ENCODE measurements at places on chromosomes 4 and X.

DNA sequence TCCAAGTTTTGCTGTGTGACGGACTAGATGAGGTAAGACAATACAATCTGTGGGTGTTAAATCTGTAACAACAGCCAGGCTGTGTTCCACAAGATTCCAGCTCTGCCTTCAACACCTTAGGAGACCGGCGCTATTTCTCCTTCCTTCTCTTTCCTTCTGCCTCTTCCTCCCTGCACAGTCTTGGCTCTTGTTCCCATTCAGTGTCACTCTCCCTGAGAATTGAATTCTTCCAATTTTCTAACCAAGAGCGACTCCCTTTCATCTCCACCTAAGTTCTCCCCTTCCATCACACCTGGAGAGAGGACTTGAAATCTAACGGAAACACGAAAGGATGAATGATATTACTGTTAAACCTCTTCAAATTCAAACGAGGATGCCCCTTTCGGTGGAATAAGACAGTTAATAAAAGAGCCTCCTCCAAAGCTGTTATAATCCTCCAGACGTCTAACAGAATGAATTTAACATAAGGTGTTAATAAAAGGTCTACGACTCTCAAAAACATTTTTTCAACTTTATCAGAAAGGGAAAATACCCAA, 2.7 kb downstream of the EPHA5 start:
- DNase-seq, result no peak

DNA sequence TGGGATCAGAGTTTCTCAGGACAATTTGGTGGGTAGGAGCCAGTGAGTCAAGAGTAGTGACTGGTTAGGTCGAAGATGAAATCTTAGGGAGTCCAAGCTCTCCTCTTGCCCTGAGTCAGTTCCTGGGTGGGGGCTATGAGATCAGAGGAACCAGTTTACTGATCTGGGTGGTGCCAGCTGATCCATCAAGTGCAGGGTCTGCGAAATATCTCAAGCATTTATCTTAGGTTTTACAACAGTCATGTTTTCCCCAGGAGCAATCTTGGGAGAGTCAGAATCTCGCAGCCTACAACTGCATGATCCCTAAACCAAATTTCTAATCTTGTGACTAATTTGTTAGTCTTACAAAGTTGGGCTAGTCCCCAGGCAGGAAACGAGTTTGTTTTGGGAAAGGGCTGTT, 1833.2 kb upstream of the PCDH7 start:
- no peak for DNase-seq

DNA sequence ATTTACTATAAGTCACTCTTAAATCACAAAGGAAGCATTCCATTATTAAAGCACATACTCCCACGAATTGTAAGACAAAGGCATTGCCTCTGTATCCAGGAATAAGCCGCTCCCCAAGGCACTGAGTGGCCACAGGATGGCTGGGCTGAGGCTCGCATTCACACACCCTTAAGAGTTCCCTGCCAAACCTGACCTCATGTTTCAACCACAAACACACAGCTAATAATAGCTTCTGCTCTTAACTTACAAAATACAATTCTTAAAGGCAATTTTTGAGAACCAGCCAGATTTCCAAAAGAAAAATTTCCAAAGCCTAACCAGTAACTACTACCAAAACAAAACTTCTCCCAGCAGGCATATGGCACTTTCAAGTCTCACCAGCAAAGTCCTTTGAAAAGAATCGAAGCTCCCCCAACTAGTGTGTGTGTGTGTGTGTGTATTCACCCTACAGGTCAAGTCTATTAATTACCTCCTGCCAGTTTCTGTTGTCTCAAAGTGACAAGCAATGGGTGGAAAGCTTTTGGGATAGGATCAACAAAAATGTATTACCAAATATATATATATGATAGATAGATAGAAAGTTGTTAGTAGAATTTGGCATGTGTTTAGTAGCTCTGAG, 36.0 kb downstream of the ARHGAP6 start:
- no peak for DNase-seq

- DNase-seq, result no peak
Observed at GRCh38 chr4:17085416-17085815, 187.0 kb upstream of the LDB2 start.

DNA sequence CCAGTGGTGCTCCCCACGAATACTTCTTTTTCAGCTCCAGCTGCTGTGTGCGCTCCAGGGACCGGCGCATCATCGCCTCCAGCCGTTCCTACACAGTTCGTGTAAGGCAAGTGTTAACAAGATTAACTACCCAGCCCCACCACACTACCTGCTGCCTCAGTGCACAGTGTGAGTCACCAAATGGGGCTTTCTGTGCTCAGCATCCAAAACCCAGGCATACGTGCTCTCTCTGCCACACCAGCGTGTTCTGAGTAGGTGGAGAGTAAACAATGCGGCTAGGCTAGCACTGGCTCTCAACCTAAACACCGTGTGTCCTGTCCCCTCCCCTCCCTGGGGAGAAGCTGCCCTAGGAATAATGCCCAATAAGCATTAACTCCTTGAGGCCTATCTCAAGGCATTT, 60.0 kb downstream of the MAP7D2 start:
- DNase-seq, result no peak

- DNase-seq, result no peak
Observed at GRCh38 chrX:19174401-19175025, 52.2 kb upstream of the ADGRG2 start.

DNA sequence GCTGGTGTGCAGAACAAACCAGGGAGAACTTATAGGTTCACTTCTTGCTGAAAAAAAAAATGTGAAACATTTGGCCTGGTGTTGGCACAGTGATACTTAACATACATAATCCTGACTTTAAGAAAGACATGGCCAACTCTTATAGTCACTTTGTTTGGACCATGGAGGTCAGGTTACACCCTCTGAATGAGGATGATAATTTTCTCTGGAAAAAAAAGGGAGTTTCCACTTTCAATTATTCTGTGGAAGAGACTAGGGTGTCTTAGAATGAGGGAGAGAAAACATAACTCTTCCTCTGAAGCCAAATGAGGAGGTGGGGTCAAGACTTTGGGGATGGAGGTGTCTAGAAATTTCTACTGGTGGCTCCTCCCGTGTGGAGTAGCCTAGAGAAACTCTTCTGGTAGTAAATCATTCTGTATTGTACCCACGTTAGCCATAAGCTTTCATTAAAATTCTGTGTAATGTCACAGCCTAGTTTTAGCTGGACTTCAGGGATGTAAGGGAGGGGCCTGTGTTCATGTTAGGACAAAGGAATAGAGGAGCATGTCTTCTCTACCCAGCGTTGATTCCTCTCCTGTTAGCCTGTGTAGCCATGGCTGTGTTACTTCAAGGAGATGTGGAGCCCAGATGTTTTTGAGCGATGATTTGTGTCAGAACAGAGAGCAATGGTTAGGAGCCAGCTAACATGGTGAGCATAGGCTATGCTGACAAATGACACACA, 328.3 kb downstream of the GPAT3 start:
- no peak for DNase-seq

- DNase-seq, result no peak
Observed at GRCh38 chr4:86218746-86219473, 140.9 kb downstream of the MAPK10 start.

DNA sequence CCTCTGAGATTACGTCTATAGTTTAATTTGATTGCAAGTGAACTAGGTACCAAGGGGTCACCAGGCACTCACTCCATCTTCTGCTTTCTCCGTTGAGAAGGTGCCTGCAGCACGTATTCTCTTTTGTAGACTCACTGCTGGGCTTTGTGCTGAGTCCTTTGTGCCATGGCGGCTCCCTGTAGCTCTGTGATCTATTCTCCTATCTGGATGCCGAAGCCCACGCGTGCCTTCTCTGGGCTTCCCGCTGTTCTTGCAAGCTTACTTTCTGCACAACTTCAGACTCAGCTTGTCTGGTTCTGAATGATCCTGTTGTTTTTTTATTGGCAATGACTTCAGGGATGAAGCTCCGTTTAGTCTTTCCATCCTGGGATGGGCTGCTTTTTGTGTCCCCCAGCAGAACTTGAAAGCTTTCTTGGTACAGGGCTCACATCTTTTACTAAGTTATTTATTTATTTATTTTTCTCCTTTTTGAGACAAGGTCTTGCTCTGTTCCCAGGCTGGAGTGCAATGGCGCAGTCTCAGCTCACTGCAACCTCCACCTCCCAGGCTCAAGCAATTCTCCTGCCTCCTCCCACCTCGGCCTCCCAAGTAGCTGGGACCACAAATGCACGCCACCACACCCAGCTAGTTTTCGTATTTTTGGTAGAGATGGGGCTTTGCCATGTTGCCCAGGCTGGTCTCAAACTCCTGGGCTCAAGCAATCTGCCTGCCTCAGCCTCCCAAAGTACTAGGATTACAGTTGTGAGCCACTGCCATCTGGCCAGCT, 100.9 kb upstream of the NKX1-1 start:
- DNase-seq, result no peak

DNA sequence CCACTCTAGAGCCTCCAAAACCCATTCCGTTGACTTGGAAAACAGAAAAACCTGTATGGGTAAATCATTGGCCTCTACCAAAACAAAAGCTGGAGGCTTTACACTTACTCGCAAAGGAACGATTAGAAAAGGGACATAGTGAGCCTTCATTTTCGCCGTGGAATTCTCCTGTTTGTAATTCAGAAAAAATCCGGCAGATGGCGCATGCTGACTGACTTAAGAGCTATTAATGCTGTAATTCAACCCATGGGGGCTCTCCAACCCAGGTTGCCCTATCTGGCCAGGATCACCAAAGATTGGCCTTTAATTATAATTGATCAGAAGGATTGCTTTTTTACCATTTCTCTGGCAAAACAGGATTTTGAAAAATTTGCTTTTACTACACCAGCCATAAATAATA, 60.8 kb downstream of the ZNF732 start:
- peak; percentile 66 for DNase-seq

DNA sequence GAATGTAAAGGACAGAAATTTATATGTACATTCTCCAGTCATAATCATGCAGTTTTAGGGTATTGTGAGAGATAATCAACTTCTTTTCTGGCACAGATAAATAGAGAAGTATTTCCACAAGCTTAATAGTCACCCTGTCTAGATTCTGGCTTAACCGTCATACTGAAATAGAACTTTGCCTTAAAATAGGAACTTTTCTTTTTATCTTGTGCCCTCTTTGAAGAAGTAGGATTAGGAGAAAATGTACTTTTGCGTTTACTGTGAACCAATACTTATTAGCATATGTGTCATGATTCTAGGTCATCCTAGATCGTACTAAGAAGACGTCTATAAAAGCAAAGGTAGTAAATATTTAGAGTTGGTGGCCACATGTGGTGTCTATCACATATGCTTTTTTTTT, 95.4 kb downstream of the NFKB1 start:
- DNase-seq, result no peak

- no peak for DNase-seq
Observed at GRCh38 chr4:16292585-16292984, 66.3 kb upstream of the TAPT1 start.

DNA sequence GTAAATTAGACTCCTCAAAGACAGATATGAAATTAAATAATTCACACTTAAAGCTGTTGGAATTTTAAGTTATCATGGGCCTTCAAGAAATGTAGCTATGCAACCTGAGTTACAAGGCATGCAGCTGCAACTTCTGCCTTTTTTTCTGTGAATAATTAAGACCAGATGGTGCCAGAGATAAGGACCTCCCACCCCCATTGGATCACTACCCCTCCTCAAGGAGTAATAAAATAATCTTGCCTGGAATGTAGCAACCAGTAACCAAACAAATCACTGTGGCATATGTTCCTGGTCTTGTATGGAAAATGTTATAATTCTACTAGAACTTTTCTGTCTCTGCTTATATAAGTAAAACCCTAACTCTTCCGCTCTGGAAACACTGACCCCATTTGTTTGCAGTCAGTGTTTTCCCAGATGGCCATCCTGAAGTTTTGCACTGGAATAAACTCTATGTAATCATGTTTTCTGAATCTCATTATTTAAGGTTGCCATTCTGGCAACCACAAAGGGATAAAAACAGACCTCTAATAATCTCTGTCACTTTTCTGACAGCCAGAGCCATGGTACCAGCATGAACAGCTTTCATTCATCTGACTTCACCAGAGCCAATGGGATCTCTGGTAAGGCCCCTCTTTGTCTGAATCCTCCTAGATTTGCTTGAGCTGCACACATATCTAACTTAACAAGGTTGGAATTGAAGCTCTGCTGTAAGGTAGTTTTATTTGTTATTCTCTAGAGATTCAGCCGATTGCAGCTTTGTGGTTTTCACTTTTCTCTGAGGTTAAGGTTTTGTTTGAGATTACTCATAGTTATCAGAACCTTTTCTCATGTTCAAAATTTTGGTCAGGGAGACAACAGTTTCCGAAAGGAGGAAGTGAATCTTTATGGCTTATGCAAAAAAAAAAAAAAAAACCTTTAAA, 274.6 kb downstream of the NAF1 start:
- DNase-seq, result no peak

DNA sequence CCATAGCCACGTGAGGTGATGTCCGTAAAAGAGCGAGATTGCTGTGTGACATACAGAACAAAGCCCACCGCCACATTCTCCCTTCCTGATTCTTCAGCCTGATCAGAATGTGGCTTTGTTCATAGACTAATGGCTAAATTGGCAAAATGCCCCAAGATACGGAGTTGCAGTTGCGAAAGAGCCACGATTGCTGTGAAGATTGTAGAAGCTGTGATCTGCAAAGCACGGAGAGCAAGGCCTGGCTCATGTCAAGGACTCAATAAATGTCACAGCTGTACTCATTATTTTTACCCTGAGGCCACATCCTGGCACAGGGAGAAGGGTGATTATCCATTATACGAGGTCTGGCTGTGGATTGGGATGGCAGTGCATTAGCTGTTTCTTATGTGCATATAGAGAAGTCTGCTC, 34.2 kb downstream of the ARSD start:
- DNase-seq, result peak; percentile 70

GRCh38 chr4:153529646-153530045, 63.5 kb downstream of the TMEM131L start:
- peak; percentile 67 for DNase-seq

DNA sequence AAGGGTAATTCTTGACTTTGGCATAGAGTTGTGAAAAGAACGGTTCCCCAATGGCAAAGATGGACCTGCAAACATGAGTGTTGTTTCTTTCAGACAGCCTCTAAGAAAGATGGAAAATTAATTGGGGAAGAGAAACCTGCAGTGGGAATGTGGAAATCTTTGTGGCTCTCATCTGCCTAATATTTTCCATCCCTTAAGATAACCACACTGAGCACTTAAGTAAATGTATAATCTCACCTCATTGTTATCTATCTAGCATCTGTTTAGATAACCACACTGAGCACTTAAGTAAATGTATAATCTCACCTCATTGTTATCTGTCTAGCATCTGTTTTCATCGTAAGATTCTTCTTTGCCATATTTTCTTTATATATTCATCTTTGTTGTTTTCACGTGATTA, 149.3 kb downstream of the NWD2 start:
- DNase-seq, result no peak

GRCh38 chr4:5957076-5957475, 61.2 kb downstream of the C4orf50 start:
- DNase-seq, result no peak
